Colonic mucosa (tissue), 4 donors: ENCODE measurements at places on chromosomes 5 and 9.
A peak's percentile ranks its signal among the peaks of the same experiment; 100 is the strongest.

- DNase-seq, result no peak
Observed at GRCh38 chr5:163619951-163620350, 114.5 kb downstream of the MAT2B start.

GRCh38 chr9:69351227-69351626 lies 26.2 kb downstream of the ENTREP1 start:
- DNase-seq, result no peak

DNA sequence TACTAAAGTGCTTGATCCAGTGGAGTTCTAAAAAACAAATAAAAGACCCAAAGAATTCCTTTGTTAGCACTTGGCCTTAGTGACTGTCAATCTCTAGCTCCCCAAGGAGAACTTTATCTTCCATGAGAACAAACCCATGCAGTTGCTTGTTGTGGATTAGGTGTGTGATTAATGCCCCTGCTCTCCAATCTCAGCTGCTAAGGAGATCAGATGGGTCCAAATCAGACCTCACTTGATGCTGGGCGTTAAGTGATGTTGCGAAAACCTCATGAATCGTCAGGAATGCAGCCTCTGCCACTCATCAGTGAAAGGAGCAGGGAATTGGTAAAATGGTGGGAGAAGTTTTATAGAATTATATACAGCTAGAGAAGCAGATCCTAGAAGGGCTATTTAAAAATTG lies 133.7 kb downstream of the DMAC1 start:
- DNase-seq, result no peak

DNA sequence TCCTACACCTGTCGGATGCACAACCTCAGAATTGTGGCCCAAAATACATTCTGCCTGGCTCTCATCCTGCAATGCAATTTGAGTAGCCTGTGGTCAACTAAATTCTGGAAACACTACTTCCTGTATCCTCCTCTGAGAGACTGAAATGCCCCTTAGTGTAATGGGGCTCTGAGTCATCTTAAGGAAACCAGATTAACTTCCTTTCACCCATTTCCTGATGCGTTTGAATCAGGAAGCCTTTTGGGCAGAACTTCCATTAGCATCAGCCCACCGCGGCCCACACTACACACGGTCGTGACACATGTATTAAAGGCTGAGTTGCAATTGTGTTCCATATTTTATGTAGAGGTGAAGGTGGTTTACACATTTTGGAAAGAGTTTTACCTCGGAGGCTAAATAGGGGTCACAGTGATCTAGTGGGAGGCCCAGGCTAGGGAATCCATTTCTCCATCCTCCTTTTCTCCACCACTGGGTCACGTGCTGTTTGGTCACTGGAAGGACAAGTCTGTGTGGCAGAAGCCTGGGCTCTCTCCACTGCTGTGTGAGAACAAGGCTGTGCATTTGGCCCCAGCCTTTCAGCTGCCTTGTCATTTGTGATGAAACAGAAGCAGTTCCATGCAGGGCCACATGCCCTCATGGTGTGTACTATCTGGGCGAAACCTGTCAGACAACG lies 55.9 kb downstream of the DAP start:
- DNase-seq, result no peak

GRCh38 chr9:38160613-38161215 lies 91.7 kb upstream of the SHB start:
- peak; percentile 77 for DNase-seq
